ENCODE measurements at places on chromosomes 16 and 17.

GRCh38 chr16:73092236-73092781, 44.4 kb upstream of the ZFHX3 start:
- no peak for DNase-seq

GRCh38 chr16:24052329-24053098, 203.6 kb upstream of the CACNG3 start:
- DNase-seq, result no peak

- no peak for DNase-seq
Measured at GRCh38 chr16:84052071-84052622, 9.6 kb upstream of the SLC38A8 start.

GRCh38 chr16:12150600-12150999, 174.1 kb downstream of the SNX29 start:
- DNase-seq, result no peak

DNA sequence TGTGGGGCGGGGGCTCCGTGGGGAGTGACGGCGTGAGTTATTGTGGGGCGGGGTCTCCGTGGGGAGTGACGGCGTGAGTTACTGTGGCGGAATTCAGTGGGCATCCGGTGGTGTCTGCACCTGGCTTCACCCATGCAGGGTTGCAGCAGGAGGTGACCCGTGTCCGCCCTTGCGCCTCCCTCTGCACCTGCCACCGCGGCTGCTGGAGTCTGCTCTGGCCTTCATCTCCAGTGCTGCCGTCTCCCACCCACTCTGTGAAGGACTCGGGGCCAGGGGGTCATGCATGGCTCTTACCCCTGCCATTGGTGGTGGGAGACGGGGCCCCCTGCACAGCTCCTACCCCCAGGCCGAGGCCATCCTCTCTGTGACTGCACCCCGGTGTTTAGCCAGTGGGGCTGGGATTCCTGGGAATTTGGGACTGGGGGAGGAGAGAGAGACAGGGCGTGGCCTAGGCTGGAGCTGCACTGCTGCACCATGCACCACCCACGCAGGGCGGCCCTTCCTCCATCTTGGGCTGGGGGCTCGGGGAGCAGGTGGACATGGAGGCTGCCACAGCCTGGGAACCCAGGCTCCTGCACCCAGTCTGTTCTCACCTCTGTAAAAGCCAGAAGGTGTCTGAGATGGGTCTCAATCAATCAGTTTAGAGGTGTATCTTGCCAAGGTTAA, 1.3 kb upstream of the PABPN1L start:
- no peak for DNase-seq

DNA sequence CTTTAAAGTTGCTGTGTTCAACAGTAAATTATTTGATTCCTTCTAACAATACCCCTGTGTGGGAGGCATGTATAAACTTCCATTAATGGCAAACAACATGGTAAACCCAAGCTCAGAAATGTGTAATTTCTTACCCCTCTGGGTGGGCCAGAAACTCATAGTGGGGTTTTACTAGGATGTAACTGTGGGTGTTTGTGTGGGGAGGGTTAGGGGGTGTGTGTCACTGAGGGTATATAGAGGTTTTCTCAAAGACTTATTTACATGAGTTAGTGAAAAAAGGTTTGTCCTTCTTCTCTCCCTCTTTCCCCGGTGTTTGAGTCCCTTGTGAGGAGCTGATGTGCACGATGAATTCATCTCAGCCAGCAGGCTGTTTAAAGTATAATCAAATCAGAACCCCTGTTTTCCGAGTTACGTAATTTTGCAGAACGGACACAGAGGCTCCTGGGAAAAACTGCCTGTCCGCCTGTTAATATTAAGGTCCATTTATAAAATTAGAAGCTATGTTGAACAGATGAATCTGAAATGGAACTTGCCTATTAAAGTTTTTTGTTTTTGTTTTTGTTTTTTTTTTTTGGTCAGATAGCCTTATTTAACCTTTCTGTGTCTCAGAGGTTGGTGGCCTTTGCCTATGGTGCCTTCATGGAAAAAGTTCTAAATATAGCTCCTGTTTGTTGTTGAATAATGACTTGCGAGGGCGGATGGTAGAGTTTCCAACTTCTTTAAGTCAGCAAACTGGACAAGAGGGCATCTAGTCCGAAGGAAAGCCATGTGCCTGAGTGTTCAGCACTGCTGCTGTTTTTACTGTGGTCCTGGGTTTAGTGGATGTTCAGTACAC, 73.3 kb downstream of the MSI2 start:
- DNase-seq, result no peak

- peak; percentile 22 for DNase-seq
Measured at GRCh38 chr17:43846221-43846712, 709 bp upstream of the CD300LG start.

GRCh38 chr16:69823831-69824563, 61.9 kb downstream of the WWP2 start:
- no peak for DNase-seq

DNA sequence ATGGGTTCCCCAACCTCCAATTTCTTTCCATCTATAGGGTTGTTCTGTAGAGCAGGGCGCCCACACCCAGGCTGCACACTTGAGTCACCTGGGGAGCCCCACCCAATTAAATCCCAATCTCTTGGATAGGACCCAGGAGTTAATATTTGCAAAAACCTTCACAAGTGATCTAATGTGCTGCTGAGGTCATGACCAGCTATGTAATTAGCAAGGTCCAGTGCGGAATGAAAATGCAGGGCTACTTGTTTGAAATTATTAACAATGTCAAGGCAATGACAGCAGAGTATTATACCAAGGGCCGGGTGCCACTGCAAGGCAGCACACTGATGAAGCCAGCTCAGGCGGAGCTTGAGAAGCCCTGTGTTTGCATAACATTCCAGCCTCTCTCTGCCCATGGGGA, 302.7 kb downstream of the MAF start:
- DNase-seq, result no peak

DNA sequence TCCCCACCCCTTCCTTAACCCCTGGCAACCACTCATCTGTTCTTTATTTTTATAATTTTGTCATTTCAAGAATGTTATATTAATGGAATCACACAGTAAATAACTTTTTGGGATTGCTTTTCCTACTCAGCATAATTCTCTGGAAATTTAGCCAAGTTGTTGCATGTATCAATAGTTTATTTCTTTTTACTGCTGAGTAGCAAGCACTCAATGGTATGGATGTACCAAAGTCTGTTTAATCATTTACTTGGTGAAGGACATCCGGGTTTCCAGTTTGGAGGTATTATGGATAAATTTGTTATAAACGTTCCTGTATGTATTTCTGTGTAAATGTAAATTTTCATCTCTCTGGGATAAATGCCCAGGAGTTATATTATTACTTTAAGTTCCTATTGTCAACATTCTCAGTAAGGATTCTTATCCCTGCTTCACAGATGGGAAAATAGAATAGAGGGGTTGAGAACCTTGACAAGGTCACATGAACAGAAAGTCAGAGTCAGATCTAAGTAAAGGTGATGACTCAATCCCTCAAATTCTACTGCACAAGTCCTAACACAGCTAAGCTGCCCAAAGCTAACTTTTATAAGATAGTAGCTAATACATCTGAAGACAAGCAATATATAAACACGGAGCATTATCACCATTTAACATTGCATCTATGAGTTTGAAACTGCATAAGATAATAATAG, 62.4 kb upstream of the MTMR4 start:
- no peak for DNase-seq

DNA sequence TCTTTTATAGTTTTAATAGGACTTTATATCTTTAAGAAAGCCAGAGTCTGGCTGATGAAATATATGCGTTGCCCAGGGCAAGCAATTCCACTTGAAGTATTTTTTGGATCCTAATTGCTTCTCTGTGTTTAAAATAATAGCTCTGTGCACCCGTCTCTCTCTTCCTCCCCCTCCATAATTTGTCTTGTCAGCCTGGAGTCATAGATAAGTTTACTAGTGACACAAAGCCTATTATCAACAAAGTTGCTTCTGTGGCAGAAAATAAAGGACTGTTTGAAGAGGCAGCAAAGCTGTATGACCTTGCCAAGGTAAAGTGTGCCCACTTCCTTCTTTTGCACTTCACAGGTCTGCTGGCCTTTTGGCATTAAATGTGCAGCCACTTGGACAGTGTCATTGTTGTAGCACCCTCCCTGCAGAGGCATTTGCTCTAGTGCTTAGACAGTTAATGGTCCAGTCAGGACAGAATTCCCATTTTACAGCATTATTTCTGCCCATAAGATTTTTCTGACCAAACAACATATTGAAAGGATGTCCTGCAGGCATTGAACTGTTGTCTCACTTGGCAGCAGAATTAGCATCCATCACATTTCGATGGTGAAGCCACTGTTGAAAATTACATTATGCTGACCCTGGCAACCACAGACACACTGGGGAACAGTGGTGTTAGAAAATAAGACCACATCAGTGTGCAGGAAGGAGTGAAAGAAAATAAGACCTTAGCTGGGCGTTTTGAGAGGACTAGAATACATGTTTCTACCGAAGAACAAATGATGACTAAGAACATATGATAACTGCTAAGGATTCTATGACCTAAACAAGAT, 28.4 kb upstream of the SLC12A3 start:
- DNase-seq, result no peak

GRCh38 chr16:4709481-4709880, 16.1 kb downstream of the NUDT16L1 start:
- no peak for DNase-seq

- DNase-seq, result no peak
Measured at GRCh38 chr17:45342306-45342705, 25.5 kb upstream of the MAP3K14 start.

GRCh38 chr16:89037261-89038152, 56.1 kb upstream of the ACSF3 start:
- no peak for DNase-seq

GRCh38 chr17:57466017-57466471, 209.7 kb downstream of the MSI2 start:
- no peak for DNase-seq

- no peak for DNase-seq
Measured at GRCh38 chr16:77541165-77541564, 106.3 kb upstream of the ADAMTS18 start.

DNA sequence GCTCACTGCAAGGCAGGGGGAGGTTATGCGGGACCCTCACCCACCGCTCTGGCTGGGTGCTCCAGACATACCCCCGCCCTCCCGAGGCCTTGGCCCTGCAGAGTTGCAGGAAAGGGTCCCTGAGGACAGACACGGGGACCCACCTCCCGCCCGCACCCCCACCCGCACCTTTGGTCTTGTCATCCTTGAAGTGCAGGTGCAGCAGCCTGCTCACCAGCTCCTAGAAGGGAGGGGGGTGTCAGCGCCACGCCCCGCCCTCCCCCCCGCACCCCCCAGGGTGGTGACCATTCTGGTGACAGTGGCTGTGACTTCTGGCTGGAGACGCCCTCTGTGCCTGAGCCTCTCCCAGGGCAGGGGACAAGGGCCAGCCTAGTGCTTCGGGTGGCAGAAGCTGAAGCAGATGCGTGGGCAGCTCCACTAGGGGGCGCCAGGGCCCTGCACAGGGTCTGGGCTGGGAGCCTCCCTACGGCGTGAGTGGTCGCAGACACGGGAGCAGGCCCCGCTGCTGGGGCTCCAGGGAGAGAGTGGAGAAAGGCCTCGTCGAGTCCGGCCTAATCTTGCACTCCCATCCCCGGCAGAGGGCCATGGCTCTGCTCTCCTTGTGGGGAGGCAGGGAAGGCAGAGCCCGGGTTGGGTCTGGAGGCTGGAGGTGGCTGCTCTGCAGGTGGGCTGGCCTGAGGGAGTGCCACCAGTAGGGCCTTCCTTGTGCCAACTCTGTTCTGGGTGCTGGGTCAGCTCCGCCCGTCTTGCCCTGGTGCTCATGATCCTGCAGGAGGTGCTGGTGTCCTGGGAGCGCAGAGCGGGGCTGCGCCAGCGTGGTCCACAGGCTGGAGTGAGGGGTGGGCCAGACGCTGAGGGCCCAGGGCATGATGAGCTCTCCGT, 2.7 kb downstream of the CENPX start:
- peak; percentile 39 for DNase-seq

- DNase-seq, result no peak
Measured at GRCh38 chr17:34131386-34131785, 123.7 kb upstream of the CCL2 start.

- DNase-seq, result no peak
Measured at GRCh38 chr17:80455336-80455710, 21.1 kb downstream of the NPTX1 start.

GRCh38 chr17:15966183-15966878, 21.4 kb downstream of the ADORA2B start:
- DNase-seq, result no peak

DNA sequence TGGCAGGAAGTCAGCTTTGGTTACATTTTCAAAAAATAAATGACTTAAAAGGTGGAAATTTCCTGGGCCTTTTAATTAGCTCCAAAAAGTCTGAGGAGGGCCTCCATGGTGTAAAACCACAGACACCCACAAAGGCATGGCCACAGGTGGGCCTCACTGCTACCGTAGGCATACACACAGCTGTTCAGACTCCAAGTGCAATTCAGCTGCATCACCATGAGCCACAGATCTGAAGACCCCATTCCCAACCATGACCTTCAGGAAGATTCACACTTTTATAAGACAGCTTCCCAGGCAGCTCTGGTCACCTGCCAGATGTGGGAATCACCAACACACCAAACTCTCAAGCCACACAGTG, 20.6 kb downstream of the CSNK2A2 start:
- DNase-seq, result no peak

- no peak for DNase-seq
Measured at GRCh38 chr17:11986179-11986941, 10.9 kb downstream of the ZNF18 start.

- DNase-seq, result no peak
Measured at GRCh38 chr16:78455861-78456260, 356.4 kb downstream of the WWOX start.

GRCh38 chr17:66397486-66397885, 95.1 kb downstream of the PRKCA start:
- no peak for DNase-seq

DNA sequence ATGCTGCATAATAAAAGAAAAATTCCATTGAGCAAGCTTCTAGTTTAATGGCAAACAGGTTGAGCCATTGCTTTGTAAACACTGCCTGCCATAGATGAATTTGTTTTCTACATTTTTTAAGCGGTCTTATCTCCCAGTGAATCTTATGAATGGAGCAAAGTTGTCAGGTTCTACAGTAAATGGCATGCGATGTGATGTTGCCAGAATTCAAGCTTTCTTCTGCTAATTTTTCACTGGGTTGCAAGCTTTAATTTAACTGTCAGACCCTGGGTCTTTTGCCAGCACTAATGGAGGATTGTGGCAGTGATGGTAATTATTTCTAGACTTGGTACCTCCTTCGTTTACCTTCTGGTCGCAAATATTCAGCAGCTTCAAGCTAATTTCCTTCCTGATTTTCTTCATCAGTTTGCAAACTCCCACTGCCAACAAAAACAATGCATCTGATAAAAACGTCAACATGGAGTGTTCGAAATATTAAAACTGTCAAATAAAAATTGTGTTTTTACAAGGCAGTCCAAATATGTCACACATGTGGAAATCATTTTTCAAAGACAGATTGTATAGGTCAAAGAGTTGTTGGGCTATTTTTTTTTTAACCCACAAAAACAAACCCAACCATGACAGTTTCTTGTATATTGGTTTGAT, 274.2 kb upstream of the ERCC4 start:
- no peak for DNase-seq
